Hematopoietic multipotent progenitor cell treated with erythropoietin and hydrocortisone succinate and interleukin-3 and kit ligand, for 17 days (in vitro differentiated cells): ENCODE measurements at places on chromosomes 16 and 17.

DNA sequence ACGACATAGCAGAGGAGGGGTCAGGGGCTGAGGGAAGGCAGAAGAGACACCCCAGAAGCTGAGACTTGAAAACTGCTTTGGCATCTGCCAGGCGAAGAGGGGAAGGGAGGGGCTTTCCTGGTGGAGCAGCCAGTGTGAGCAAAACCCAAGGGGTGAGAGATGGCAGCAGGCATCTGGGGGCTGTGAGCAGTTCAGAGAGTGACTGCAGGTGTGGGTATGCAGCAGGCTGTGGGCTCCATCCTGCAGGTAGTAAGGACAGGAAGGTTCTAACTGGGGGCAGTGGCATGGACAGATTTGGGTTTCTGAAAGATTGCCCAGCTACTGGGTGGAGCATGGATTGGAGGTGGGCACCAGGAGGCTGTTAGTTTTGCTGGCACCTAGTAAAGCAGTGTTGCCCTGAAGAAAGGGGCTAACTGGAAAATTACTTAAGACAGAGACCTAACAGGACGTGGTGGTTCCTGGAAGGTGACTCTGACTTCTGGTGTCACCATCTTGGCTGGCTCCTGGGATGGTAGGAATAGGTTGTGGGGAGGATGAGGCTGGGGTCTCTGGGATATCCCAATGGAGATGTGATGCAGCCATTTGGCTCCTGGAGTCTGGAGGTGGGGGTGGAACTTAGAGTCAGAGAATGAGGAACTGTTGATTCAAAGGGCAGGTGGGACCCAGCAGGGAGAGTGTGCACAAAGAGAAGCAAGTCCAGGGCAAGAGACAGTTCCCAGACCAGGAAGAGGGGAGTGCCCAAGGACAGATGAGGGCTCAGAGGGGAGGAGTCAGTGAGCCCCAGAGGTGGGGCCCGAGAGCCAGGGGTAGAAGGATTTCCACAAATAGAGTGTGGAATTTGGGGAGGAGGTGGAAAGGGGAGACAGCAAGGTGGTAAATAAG lies 11.2 kb downstream of the BCL7C start:
- no peak for DNase-seq

- DNase-seq = no peak
Observed at GRCh38 chr17:44959821-44960531, 8.1 kb downstream of the C1QL1 start.

DNA sequence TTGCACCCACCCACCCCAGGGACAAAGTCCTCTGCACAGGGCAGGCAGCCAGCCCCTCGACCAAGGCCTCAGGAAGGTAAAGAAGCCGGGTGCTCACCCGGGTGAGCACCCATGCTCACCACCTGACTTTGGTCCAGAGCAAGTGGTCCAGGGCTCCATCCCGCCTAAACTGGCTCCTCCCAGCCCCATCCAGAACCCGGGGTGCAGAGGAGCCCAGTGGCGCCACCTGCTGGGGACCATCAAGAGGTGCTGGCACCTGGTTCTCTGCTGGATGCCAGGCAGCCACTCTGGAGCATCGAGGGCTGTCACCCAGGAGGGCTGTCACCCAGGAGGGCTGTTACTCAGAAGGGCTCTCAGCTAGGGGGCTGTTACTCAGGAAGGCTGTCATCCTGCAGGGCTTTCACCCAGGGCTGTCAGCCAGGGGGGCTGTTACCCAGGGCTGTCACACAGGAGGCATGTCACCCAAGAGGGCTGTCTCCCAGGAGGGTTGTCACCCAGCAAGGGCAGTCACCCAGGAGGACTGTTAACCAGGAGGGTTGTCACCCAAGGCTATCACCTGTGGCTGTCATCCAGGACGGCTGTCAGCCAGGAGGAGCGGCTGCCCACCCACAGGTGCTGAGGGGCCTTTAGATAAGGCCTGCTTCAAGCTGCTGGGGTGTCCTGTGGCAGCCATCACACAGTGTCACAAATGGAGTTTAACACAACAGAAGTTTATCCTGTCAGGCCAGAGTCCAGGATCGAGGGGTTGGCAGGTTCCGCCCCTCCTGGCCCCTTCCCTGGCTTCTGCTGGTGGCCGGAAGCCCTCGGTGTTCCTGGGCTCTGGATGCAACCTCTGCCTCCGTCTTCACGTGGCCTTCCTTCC lies 98.5 kb downstream of the TNFRSF13B start:
- peak; percentile 12 for DNase-seq

- DNase-seq = no peak
Observed at GRCh38 chr16:26594666-26595065, 472.1 kb upstream of the C16orf82 start.

- DNase-seq = no peak
Observed at GRCh38 chr17:28041844-28042656, 427 bp upstream of the NLK start.

DNA sequence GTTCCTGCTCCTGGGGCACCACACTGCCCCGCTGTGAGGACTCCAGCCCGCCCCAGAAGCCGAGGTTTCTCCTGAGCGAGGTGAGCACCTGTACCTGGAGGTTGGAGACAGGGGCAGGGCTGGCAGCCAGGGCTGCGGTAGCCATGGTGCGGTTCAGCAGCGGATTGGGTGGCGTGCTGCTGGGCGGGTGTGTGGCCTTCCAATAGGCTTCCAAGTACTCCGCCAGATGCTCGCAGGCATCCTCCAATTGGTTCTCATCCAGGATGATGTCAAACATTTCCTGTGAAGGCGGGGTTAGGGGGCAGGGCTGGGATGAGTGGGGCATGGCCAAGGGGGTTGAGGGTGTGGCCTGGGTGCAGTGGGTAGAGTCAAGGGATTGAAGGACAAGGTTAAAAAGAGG lies 11.3 kb upstream of the ARL5C start:
- DNase-seq = no peak

DNA sequence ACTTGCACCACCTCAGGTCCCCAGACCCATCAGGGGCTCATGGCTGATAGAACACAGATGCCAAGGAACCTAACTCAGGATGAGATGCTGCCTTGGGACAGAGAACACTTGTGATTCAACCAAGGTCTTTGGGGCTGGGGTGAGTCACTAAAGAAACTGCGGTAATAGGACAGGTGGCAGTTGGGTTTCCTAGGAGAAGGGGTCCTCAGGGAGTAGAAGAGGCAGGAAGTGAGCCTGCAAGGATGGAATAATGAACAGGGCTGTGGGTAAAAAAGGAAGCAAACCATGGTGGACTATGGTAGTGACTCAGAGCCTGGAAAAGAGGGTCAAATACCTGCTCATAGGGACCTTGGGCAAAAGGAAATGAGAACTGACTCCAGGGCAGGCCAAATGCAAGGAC lies 6.5 kb upstream of the PNPO start:
- no peak for DNase-seq

DNA sequence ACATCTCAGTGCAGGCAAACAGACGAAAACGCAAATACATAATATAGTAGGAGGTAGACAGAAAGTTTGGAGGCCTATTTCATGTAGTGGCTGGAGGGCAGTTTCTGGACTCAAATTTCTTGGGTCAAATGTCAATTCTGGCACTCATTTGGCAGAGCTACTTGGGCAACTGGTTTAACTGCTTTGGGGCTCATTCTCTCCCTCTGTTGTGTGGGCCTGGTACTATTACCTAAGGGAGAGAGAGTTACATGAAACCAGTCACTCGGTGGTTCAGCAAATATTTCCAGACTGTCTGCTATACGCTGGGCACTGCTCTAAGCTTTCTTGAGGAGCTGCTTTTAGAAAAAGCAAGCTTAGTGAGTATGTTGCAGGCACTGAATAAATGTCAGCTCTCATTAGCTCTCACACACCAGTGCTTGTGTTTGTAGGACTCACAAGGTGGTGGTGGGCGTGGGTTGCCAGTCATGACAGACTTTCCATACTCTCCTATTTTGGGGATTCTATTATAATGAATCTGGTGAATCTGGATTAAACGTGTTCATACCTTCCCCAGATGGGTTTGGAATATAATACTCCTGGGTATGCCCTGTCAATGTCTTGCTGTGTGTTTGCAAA lies 1.8 kb upstream of the SHISA9 start:
- DNase-seq = no peak

DNA sequence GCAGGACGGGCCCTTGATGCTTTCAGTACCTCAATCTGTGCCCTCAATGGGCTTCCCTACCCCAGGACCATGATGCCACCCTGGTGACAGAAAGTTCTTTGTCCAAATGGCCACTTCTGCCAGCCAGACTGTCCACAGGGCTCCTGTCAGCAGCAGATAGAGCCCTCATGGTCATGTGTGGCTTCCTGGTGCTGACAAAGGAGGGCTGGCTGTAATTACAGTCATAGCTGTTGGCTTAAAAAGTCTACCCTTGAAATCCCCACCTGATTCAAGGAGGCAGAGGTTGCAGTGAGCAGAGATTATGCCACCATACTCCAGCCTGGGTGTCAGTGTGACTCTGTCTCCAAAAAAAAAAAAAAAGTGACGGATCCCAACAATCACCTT lies 3.3 kb downstream of the TRPV2 start:
- DNase-seq = no peak

- DNase-seq = no peak
Observed at GRCh38 chr16:15046692-15047376, 9.0 kb downstream of the NTAN1 start.

GRCh38 chr17:1597861-1598342 lies 30.7 kb downstream of the SLC43A2 start:
- no peak for DNase-seq

- peak; percentile 80 for DNase-seq
Observed at GRCh38 chr17:60390925-60391470, 935 bp downstream of the USP32 start.

- DNase-seq = no peak
Observed at GRCh38 chr17:40471846-40472732, 28.8 kb downstream of the IGFBP4 start.

DNA sequence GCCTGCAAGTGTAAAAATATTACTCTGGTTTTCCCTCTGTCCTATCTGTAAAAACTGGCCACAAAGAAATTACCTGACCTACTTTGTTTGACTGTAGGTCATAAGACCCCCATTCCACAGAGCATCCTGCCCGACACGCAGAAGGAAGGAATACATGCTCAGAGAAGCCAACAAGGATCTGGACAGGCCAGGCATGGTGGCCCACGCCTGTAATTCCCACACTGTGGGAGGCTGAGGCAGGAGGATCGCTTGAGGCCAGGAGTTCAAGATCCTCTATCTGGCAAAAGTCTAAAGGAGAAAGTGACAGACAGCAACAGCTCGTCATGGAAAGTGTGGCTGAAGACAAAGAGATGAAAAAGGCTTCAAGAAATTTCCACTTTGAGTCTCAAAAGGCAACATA lies 78.2 kb upstream of the RNU2-1 start:
- no peak for DNase-seq

DNA sequence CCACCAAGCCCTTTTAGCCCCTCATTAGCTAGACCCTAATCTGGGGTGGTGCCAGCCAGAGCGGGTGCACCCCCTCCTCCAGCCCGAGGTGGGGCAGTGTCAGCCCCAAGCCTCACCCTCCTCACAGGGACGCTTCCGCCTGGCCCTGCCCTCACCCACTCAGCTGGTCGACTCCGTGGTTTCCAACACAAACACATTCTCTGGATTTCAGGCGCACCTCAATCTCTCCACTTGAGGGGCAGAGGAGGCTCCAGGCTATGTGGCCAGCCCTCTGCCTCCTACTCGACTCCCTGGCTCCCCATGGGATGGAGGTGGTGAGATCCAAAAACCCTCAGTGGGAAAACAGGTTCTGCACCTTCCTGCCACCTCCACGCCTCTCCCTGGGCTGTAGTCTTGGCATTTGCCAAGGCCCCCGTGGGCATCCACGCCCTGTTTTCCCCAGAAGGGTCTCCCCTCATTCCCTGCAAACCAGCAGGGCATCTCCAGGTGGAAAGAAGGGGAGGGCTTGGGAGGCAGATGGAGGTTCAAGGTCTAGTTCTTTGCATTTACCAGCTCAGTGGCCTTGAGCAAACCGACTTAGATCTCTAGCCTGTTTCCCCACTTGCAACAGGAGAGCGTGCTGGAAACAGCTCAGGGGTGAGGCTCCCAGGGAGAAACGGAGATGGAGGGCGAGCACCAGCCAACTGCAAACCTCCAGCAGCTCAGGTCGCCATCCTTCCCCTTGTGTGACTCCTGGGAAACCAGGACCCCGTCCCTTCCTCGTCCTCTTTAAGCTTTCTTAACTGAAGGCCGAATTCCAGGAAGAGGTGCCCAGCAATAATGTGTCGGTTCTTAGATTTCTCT lies 1.7 kb downstream of the EMP2 start:
- no peak for DNase-seq

- DNase-seq = no peak
Observed at GRCh38 chr16:49639739-49640431, 216.0 kb downstream of the ZNF423 start.

DNA sequence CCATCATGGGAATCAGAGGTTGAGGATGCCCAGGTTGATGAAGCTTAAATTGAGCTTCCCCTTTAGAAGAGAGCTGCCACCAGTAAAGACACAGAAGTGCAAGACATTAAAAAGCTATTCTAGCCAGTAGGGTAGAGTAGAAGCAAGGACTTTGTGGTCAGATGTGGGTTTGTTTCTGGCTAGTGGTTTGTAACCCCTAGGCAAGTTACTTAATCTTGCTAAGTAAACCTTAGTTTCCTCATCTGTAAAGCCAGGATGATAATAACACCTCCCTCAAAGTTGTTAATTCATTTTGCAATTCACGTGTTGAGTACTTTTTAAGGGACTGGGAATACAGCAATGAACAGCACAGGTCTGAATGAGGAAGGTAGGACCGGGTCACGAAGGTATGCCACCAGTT lies 3.6 kb downstream of the SNTB2 start:
- DNase-seq = no peak

DNA sequence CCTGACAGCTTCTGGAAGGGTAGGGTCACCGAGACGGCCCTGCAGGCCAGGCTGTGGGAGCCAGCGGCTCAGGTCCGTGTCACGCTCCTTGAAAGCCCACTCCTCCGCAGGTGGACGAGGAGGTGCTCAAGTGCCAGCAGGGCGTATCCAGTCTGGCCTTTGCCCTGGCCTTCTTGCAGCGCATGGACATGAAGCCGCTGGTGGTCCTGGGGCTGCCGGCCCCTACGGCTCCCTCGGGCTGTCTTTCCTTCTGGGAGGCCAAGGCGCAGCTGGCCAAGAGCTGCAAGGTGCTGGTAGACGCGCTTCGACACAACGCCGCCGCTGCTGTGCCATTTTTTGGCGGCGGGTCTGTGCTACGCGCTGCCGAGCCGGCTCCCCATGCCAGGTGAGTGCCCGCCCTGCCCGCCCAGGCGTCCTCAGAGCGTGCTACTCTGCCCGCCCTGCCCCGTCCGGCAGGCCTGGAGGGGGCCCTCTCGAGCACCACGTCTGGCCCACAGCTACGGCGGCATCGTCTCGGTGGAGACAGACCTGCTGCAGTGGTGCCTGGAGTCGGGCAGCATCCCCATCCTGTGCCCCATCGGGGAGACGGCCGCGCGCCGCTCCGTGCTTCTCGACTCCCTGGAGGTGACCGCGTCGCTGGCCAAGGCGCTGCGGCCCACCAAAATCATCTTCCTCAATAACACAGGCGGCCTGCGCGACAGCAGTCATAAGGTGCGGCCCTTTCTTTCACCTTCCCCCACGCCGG lies 1.3 kb downstream of the NAGS start:
- no peak for DNase-seq

- DNase-seq = no peak
Observed at GRCh38 chr16:13344001-13344400, 442.6 kb downstream of the SHISA9 start.
